ENCODE measurements at places on chromosomes 5 and 9.

- no peak for DNase-seq
Measured at GRCh38 chr5:157902449-157903116, 43.6 kb upstream of the CLINT1 start.

DNA sequence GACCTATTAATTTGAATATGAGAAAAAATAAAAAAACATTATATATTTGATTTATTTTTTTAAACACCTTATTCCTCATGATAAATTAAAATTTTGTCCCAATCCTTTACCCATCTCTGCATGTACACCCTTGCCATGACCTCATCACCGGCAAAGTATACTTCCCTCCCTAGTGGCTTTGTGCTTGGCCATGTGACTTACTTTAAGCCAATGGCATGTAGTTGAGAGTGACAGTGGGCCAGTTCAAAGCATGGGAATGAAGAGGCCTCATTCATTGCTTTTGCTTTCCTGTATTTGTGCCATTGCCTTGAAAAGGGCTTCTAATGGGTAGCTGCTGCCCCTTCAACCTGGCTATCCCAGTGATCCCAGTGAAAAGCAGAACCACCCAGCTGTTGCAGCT is 31.2 kb downstream of the C9 start:
- no peak for DNase-seq

DNA sequence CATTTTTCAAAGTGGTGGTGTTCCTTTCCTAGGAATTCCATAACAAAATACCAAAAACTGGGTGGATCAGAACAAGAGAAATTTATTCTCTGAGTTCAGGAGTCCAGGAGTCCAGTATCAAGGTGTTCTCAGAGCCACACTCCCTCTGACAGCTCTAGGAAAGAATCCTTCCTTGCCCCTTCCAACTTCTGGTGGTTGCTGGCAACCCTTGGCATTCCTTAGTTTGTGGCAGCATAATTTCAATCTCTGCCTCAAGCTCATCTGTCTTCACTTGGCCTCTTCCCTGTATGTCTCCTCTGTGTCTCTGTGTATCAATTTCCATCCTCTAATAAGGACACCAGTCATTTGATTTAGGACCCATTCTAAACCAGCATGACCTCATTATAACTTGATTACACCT is 243.7 kb downstream of the MPDZ start:
- no peak for DNase-seq

- peak; percentile 44 for DNase-seq
Measured at GRCh38 chr5:57779383-57780223, 297.0 kb upstream of the ACTBL2 start.

GRCh38 chr9:113963017-113963620 is 87.0 kb downstream of the ZNF618 start:
- no peak for DNase-seq

- no peak for DNase-seq
Measured at GRCh38 chr5:132684491-132684890, 10.7 kb downstream of the IL4 start.

DNA sequence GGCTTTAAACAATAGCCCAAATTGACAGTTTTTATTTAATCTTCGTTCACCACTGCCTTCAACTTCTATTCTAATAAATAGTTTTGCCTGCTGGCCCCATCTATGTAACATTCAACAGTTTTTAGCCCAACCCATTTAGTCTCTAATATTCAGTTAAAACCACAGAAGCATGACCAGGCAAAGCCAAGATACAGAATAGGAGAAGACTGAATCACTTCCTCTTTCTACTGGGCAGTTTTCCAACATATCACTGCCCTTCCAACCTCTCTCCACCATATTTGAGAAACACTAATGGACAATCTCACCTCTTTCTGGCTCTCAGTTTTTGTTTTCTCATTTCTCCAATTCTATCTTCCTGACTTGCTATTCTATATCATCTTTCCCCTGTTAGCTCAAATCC is 352.9 kb downstream of the DNAH5 start:
- no peak for DNase-seq

DNA sequence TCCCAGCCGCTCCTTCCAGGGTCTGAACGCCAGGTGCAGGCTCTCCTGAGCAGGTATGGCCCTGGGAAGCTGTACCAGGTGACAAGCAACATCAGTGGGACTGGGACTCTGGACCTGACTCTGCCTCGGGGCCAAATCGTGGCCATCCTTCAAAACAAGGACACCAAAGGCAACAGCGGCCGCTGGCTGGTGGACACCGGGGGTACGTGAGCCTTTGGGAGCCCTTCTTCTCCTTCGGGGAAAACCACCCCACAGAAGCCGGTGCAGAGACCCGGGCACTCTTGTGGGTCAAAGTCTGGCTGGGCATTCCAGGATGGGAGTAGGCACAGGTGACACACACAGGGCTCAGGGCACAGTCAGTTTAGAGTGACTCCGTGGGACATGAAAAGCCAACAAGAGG is 45.8 kb downstream of the ARHGEF37 start:
- no peak for DNase-seq

- no peak for DNase-seq
Measured at GRCh38 chr9:135225619-135226228, 138.3 kb downstream of the OLFM1 start.

DNA sequence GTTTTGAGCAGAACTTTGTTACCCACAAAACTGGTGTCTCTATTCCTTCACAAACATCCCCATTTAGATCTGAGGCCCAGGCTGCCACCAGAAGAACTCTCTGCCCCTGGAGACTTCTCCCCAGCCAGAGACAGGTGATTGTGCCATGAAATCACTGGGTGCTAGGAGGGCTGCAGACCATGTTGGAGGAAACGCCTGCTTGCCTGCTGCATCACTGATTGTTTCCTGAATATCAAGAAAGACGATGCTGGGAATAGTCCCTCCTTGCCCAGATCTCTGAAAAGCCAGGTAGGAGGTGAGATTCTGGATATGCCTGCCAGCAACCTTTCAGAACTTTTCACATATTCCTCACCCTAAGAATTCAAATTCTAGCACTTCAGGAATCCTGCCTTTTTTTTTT is 8.1 kb downstream of the ZNF366 start:
- no peak for DNase-seq

GRCh38 chr9:129162497-129163197 is 15.4 kb downstream of the IER5L start:
- DNase-seq: no peak

DNA sequence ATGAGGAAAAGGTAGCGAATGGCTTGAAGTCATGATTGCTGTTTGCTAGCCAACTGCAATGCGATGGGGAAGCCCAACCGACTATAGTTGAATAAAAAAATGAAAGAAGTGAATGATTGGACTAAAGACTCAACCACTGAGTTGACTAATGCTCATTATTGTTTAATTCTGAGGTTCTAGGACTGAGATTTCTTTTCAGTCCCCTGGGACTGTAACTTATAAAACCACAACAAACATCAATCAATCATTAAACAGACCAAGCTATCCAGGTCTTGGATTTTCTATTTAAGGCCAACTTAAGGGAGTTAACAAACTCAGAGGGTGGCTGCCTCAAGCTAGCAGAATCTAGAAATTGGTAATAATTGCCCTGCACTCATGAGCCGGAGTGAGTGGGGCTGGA is 154.2 kb downstream of the DOCK2 start:
- no peak for DNase-seq

DNA sequence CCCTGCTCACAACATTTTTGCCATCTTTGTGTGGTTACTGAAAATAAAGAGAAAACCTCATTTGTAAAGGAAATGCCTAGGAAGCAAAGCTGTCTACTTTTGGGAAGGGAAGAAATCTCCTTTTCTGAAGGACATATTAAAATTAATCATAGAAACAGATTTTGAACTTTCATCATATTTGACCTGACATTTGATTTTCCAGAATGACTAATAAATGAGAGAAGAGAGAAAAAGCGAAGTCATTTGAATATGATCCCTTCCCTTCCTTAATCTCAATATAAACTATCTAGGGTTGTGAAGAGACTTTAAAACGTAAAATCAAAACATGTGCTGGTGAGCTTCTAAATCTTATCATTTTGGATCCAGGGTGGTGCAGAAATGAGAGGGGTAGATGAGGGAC is 66.3 kb downstream of the FEM1C start:
- DNase-seq: no peak

GRCh38 chr5:86623785-86624483 is 6.2 kb downstream of the COX7C start:
- DNase-seq: no peak
